Choroid plexus epithelial cell (primary cell): ENCODE measurements at places on chromosomes 16 and 17.

DNA sequence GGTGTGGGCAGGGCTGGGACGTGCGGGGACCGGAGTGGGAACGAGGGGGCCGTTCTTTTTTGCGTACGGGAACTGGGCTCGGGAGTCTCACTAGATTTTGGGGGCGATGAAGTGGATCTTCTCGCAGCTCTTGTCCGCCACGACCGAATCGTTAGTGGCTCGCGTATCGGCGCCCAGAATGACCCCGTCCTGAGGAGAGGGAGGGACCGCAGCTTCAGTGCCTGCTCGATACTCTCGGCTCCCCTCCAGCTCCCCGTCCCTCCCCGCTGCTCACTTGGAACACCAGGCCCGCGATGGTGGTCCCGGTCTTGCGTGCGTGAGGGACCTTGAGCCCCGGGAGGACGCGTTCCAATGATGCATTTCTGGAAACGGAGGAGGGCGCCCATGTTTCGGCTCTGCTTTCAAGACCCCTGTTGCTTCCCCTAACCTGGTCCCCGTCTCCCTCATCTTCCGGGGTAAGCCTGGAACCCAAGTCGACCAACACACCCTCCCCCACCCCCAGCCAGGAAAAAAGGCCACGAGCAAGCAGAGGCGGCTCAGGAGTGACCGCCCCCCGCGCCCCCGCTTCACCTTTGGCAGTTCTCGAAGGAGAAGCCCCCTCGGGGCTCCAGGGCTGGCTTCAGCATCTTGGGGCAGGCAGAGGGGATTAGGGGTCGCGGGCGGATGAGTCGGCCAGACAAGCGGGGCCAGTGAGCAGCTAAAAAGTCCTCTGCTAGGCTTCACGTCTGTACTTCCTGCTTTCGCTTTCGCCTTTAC lies at the start of gene PSMB10:
PSMB10 (minus strand) TSS at position 727 of the 756 bp plus-strand sequence; CDS start at position 626, 101 bp downstream.
- DNase-seq, result peak; percentile 83

DNA sequence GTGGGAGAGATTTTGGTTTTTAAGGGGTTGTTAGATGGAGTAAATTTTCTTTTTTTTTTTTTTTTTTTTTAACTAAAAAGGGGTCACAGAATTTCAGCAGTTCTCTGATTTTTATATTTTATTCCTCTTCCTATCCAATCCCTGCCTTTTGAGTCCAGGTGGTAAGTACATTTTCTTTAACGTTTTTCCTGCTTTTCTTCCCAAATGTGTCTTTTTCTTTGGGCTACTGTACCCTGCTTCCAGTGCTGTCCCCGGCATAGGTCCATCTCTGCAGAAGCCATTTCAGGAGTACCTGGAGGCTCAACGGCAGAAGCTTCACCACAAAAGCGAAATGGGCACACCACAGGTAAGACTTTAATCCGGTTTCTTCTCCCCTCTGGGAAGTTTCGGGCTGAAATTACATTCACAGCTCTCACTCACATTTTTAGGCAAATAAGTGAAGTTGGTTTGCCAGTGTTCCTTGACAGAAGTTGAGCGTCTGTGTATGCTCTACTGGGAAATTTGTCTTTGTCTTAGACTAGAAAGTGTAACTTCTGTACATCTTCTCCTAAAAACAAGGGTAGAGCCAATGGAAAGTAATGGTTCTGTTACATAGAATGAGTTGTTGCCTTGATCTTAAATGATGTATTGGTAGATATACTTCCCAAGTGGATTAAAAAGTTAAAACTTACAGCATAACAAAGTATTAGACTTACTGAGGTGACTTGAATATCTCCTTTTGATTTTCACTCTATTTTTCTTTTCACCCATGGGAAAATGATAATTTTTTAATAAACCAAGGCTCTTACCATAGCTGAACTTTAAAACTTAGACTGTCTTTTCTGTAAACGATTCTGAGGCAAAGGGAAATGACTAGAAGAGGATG lies 54.5 kb downstream of the TUBD1 start:
- DNase-seq, result peak; percentile 70

GRCh38 chr17:73156887-73157520 lies 7.8 kb upstream of the SSTR2 start:
- peak; percentile 31 for DNase-seq

- no peak for DNase-seq
These were observed 40.5 kb downstream of the DHRS7B start for GRCh38 chr17:21167303-21167702.

- DNase-seq, result no peak
These were observed 1.4 kb upstream of the PIK3R5 start for GRCh38 chr17:8966926-8967325.

GRCh38 chr16:80947708-80948625 lies 58.7 kb downstream of the CMC2 start:
- no peak for DNase-seq

DNA sequence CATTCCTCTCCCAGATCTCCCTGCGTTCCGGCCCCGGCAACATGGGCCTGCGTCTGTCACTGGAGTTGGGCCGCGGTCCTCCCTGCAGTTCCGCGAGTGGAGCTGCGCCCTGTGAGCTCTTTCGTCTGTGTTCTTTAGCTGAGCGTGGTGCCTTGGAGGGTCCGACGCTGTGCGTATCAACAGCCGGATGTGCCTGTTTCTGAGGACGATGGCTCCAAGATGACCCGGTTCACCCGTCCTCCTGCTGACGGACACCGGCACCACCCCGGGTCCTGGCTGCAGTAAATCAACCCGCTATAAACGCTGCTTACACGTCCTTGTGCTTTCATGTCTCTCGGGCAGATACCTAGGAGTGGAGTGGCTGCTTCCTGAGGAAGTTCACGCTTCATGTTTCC lies 44.8 kb upstream of the GNG13 start:
- no peak for DNase-seq

GRCh38 chr16:15757077-15757386 lies 99.8 kb downstream of the MYH11 start:
- DNase-seq, result no peak

DNA sequence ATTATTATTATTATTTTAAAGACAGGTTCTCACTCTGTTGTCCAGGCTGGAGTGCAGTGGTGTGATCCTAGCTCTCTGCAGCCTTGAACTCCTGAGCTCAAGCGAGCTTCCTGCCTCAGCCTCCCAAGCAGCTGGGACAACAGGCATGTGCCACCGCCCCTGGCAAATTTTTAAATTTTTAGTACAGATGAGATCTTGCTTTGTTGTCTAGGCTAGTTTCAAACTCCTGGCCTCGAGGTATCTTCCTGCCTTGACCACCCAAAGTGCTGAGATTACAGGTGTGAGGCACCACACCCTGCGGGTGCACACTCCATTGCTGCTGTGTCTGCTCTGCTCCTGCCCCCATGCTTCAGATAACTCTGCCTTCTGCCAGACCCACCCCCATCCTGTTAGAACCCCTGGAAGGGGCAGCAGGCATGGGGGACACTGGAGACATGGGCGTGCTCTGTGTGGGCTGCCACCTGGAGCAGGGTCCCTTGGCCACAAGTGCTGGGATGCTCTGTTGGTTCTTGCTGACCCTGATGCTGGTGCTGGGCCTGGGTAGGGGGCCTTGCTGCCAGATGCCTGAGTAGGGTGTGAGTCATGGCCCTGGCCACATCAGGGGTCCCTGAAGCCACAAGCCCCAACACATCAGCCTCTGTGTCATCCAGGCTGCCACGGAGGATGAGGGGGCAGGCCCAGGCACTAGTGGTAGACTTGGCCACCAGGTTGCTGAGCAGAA lies 2.6 kb downstream of the GGT6 start:
- DNase-seq, result no peak

DNA sequence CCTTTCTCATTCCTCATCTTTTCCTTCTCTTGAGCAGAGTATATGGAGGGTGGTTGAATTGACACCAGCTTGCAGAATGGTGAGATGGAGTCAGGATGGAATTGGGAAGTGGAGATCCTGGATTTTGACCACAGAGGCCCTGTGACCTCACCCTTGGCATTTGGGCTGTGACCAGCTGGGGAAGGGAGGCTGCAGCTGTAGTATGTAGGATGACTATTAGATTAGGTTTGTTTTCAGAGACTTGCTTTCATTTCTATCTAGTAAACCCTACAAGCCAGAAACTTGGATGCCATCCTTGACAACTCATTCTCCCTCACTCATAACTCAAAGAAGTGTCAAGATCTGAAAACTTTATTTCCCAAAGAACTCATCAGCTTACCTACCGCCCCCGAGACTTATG lies 5.9 kb downstream of the GNGT2 start:
- no peak for DNase-seq

DNA sequence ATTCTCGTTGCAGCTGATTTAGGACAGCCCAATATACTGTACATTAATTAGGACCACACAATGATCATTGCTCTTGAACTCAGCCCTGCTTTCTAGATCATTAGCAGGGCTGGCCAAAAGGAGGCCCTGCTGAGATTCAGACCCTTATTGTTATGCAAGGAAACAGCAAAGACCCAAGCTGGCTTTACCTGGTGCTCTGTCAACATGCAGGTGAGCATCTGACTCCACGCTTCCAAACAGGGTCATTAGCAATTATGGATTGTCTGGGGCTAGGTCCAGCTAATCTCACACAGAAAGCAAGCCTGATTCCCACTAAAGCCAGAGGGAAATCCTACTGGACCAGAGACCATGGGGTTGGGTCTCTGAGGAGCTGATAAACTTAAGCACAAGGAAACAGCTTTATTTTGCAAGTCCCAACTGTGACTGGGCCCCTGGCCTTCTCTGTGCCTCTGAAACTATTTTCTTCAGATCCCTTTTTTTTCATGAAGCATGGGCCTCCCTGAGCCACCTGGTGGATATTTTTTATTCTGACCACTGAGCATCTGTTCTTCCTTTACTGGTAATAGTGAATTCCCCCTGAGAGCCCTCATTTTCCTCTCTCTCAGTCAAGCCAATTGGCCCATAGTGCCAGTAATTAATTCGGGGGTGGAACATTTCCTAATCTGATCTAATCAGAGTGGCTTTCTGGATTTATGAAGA lies 236.1 kb downstream of the GRIN2A start:
- no peak for DNase-seq

- peak; percentile 86 for DNase-seq
These were observed 22.9 kb upstream of the C16orf87 start for GRCh38 chr16:46853713-46854443.

DNA sequence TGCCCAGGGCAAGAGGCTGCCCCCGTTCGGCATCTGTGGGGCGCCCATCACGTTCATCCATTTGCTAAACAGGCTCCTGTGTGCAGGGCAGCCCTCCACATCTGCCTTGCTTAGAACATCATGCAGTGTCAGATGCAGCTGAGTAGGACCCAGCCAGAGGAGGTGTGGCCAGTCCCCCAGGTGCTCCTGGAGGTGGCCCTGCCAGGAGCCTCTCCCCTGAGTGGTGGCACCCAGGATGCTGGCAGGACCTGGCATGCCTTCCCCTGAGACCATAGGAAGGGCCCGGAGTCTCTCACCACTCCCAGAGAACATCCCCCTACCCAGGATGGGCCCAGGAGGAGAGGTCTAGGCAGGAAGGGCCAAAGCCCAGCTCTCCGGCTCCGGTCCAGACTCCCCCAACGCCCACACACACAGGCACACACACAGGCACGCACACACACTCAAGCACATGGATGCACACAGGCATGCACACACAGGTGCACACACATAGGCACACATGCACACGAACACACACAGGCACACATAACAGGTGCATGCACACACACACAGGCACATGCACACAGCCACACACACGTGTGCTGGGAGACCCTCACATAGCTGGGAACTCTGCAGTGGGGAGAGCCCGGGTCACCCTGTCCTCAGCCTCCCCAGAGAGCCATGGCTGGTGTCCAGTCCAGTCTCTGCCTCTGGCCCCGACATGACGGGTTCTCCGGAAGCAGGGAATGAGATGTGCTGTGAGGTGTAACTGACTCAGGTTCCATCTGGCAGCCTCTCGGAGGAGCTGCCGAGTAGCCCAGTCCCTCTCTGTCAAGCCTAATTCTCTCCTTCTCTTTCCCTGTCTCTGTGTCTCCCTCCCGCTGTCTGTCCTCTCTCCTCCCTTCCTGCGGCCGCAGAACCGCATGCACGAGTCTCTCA lies 74.6 kb downstream of the AMFR start:
- no peak for DNase-seq

GRCh38 chr16:69706256-69706974 lies 19.9 kb downstream of the NQO1 start:
- DNase-seq, result peak; percentile 44

DNA sequence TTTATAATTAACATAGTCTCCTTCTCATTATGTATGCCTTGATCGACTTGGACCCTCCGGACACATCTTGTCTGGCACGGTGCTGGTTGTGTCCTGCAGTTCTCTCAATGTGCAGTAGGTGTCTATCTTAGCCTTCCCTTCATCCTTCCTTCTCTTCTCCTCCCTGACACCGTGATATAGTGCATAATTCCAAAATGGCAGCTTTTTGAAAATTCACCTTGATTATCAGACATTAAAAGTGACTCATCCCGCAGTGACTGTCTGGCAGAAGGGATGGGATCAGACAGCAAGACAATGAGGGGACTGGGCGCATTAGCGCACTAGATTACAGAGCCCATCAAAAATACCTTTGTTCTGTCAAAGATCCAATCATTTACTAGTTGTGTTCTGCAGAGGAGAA lies 70.0 kb upstream of the PMFBP1 start:
- DNase-seq, result peak; percentile 79

DNA sequence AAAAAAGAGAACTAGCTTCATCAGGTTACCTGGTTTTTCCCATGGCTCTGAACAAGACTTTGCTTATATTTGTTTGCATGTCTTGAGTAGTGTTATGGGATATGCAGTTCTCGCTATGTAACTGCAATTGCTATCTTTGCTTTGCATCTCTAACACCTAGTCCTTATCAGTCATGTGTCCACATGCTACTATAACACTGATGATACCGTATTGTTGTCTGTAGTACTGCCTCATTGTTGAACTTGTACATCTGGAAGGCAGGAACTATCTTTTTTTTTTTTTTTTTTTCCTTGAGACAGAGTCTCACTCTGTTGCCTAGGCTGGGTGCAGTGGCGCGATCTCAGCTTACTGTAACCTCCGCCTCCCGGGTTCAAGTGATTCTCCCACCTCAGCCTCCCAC lies 2.5 kb downstream of the PSME3 start:
- no peak for DNase-seq

DNA sequence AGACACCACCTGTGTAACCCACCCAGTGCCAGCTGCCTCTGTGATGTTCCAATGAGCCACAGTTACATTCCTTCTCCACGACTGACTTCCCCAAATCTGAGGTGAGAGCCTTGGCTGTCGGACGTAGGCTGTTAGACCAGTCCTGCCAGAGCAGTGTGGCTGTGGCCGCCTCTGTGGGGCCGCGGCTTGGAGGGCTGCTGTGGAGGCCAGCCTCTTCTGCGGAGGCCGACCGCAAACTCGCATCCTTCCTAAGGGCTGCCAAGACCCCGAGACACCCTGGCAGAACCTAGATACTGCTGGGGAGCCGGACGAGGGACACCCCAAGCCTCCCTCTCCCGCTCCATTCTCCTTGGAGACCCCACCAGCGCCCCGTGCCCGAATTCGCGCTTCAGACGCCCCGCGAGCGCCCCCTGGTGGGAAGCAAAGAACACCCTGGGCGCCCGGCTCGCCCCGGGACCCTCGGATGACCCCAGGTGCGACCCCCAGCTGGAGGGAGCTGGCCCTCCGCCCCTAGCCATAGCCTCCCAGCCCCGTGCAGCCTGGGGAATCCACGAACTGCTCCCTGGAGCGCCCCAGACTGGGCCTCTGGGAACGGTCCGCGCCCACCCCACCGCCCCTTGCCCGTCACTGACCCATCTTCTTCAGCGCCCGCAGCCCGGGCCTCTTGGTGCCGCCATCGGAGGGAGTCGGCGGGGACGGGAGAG lies 547 bp downstream of the PLCD3 start:
- DNase-seq, result no peak

GRCh38 chr16:55145771-55146603 lies 178.0 kb upstream of the IRX6 start:
- DNase-seq, result no peak

- no peak for DNase-seq
These were observed 678 bp downstream of the SRP68 start for GRCh38 chr17:76071531-76072147.

GRCh38 chr16:57628008-57628781 lies at the start of gene ADGRG1:
Gene ADGRG1, plus strand, starts transcription at chr16:57628630. Its CDS starts 21,658 bp downstream, at chr16:57650288.
- DNase-seq, result peak; percentile 97

GRCh38 chr16:67767953-67768352 lies 38.4 kb downstream of the RANBP10 start:
- peak; percentile 79 for DNase-seq
